Stimulated activated CD8-positive, alpha-beta memory T cell treated with anti-CD3 and anti-CD28 coated beads, Interleukin-7, amount 100 ng/mL, for 48 hours (primary cell): ENCODE measurements at places on chromosomes 7 and 10.
A peak's percentile ranks its signal among the peaks of the same experiment; 100 is the strongest.

DNA sequence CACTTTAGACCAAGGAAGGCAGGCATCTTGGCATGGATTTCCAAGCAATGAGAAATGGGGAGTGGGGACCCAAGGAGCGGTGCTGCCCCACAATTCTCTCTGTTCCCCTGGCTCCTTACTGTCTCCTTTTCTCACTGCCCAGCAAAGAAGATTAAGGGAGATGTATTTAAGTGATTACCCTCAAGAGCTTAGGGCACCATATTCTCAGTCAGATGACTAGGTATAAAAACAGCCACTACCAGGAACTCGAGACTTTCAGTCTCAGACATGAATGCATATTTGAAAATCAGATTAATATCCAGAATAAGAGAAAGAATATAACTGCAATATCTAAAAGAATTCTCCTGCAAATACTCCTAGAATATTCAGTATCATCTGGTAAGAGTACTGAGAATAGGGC is at the start of gene ABLIM1:
Gene ABLIM1, minus strand, starts transcription at position 101 of the 400 bp plus-strand sequence. Its CDS starts 75 bp downstream, at position 26.
- no peak for DNase-seq

GRCh38 chr7:41925946-41926345 is 223.1 kb upstream of the INHBA start:
- DNase-seq = no peak

- no peak for DNase-seq
Observed at GRCh38 chr7:148712678-148713329, 14.1 kb downstream of the CUL1 start.

- DNase-seq = no peak
Observed at GRCh38 chr10:628386-629045, 61.0 kb downstream of the DIP2C start.

- DNase-seq = no peak
Observed at GRCh38 chr10:131584287-131584686, 272.8 kb upstream of the TCERG1L start.

DNA sequence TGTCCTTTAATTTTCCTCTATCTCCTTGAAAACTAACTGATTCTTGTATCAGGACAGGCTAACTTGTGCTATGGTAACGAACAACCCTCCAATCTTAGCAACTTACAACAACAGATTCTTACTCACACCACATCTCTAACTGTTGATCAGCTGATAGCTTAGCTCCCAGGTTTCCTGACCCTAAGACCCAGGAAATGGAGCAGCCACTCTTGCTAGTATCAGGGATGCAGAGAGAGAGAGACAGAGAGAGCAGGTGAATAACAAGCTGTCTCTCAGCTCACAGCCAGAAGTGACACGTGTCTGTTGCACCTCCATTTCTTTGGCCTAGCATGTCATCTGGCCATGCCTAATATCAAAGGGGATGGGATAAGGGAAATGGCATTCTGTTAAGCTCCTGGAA is 1289.0 kb upstream of the AUTS2 start:
- no peak for DNase-seq

- no peak for DNase-seq
Observed at GRCh38 chr10:21649454-21649872, 115.4 kb downstream of the MLLT10 start.

GRCh38 chr7:110507369-110507768 is 583.6 kb upstream of the LRRN3 start:
- DNase-seq = no peak

DNA sequence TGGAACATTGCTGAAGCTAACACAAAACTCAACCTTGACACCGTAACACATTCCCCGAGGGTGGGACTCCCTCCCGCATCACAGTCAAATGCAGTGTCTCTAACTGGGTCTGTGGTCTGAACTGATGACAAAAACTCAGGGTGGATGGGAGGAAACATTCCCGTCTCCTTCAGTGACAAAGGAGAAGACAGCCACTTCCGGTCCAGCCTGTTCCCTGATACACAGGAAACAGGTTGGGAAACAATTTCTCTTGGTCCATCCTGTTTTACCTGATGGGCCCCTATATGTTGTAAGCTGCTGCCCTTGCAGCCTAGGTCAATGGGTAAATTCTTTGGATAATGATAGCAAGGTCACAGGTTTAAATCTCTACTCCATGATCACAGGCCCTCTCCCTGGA is 20.4 kb downstream of the SLC13A4 start:
- no peak for DNase-seq

- no peak for DNase-seq
Observed at GRCh38 chr7:158809596-158809995, 19.7 kb downstream of the ESYT2 start.

- DNase-seq = no peak
Observed at GRCh38 chr7:23530405-23530804, 1.4 kb downstream of the TRA2A start.

- no peak for DNase-seq
Observed at GRCh38 chr7:55512635-55513191, 59.6 kb downstream of the VOPP1 start.

DNA sequence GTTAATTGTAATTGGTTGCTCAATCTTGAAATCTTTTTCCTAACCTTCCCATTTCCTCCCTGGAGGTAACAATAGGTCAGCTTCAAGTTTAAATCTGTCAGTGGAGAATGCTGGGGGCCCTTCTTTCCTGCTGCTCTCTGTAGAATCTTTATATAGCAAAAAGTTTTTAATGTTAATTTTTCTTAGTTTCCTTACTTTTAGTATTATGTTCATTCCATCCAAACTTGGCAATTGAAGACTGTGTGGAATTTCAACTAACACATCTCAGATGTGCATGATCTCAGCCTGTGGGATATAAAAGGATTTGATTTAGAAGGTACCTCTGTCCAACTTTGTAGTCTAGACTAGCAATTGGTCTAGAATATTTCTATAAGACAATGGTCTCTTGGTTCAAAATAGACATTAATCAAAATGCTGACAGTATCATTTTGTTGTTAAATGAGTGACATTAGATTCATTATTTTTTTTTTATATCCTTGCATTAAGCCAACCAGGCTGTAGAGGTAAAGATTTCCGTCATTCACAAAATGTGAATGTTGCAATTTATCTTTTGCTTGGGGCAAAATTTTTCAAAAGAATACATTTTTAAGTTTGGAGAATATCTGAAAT is 100.4 kb upstream of the SEMA3A start:
- DNase-seq = no peak

- no peak for DNase-seq
Observed at GRCh38 chr7:143229054-143229790, 7.4 kb downstream of the TAS2R40 start.

DNA sequence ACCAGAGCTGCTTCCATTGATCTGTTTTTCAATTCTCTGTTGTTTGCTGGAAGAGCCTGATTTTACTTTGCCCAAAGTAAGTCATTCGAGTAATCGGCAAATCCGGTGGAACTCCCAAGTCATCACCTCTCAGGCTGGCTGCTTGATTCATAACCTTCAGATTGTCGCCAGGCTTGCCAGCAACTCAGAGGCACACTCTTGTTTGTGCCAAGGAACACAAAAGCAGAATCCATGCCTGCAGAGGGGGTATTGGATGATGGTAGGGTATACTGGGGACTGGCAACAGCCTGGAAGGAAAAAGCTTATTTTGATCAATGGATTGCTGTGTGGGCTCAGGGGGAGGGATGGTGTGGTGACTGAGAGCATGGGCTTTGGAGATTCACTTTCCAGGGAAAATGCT is 542.4 kb downstream of the SORCS3 start:
- no peak for DNase-seq

DNA sequence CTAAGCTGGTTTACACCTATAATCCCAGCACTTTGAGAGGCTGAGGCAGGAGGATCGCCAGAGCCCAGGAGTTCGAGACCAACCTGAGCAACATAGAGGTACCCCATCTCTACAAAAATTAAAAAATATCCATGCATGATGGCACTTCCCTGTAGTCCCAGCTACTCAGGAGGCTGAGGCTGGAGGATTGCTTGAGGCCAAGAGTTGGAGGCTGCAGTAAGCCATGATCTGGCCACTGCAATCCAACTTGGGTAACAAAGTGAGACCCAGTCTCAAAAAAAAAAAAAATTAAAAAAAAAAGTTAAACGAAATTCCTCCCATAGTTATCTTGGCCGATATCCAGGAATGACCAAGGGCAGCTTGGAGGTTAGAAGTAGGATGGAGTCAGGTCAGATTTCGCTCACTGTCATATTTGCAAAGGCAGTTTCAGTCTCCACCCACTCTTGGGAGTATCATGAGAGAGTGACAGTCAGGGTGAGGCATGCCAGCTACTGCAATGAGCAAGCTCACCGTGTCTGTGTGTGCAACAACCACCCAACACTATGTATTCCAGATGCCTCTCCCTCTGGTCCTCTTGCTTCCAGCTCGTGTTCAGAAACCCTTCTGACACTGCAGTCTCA is 6.0 kb upstream of the ZDHHC4 start:
- no peak for DNase-seq

DNA sequence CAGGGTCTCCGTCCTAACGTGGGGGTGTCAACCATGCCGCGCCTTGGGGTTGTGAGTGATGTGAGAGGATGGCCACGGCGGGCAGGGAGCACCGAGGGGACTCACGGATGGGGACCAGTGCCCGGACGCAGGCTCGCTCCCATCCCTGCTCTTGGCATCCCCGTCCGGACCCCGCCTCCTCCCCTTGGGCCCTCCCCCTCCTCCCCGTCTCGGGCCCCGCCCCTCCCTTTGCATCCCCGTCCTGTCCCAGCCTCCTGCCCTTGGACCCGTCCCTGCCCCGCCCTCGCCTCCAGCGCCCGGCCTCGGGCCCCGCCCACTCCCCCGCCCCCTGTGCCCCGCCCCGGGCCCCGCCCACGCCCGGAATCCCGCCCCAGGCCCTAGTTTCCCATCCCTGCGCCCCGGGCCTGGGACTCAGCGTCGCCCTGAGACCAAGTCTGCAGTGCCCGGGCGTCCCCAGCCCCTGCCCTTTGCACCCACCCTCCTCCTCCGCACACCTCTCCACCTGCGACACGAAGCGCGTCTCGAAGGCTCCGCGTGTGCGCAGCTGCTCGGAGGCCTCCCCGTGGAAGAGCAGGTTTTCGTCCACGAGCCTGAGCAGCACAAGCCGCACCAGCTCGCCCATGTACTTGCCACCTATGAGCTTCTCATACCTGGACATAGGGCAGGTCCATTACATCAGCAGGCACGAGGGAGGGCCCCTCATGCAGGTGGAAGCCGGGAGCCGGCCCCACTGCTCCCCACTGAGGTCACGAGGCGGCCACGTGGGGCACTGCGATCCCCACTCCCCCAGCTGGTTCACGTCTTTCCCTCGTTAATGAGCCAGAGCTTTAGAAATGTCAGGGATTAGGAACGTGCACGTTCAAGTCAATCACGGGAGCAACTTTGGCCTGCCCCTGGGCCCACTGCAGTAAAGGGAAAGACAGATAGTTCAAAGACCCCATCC is 5.1 kb upstream of the MYL7 start:
- peak; percentile 24 for DNase-seq

DNA sequence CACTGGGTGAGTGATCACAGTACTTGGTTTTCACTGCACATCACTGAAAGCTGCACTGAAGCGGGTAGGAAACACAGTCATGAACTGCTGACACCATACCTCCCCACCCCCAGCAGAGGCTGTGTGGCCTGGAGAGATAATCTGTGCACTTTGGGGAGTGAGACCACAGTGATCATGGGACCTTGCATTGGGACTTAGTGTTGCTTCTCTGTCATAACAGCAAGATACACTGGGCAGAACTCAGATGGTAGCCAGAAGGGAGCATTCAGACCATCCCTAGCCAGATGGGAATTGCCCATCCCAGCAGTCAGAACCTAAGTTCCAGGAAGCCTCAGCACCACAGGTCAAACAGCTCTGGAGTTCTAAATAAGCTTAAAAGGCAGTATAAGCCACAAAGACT is 346.4 kb upstream of the TMEM229A start:
- no peak for DNase-seq

GRCh38 chr10:68087685-68088401 is 12.8 kb upstream of the HERC4 start:
- no peak for DNase-seq

DNA sequence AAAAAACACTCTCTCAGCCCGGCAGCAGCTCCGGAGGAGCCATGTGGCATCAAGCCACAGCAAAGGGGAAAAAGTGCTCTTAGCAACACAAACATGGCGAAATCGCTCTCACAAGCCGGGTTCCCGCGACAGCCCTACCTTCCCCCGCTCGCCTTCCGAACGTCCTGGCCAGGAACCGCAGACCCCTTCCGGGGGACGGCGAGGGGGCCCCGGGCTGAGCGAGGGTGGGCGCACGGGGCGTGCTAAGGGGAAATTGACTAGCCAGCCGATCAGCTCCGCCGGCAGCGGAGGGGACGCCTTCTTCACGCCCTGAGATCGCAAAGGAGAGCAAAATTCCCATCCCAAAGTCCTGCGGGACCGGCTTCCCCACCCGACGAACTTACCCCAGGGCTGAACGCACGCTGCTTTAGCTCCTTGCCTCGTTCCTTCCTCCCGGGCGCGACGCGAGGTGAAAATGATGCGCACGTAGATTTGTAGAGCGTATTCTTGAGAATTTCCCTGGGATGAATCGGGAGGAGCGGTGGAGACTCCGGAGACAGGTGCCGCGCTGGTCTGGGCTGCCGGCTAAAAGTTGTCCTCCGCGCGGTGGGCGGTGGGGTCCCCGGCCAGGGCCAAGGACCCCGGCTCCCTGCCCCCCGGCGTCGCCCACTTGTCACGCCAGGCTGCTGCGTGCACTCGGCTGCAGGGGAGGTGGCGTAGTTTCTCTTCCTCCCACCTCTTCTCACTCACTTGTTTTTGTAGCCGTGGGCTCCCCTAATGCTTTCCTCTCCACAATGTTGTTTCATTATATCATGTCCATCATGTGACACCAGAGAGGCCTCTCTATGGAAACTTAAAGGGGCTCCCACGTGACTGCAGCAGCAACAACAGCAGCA is 220.1 kb upstream of the MKLN1 start:
- peak; percentile 60 for DNase-seq

DNA sequence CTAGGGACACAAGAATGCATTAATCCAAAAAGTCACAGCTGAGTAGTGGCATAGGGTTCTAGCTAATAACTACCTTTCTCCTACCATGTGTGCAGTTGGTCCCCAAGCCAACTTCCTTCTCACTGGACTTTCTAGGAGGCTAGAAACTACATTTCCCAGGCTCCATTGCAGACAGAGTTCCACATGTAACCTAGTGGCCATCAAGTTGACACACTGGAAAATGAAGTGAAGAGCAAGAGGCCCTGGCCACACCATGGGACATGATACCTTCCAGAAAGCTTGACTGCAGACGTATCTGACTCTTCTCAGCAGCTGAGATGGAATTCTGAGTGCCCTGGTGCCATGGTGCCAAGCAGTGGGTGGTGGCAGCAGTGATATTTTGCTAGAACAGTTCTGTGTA is 49.8 kb upstream of the TMEM273 start:
- DNase-seq = no peak

GRCh38 chr10:26173837-26174236 is 42.7 kb upstream of the GAD2 start:
- no peak for DNase-seq
